ENCODE measurements at places on chromosomes 6 and 20. TPM values are rescaled to one million over a fixed set of nuclear protein-coding genes. Genes with fewer than 3 reads are reported as not detected.

HLA-DQA2 gene
- not detected for total RNA-seq

BPIFB2 gene
- total RNA-seq = not detected

ADGRF1 gene
- not detected for total RNA-seq

MEI4 gene
- under 0.01 TPM for total RNA-seq

FRK gene
- 1.9 TPM for total RNA-seq

SLC17A4 gene
- not detected for total RNA-seq
